ENCODE measurements at places on chromosomes 3 and 15.
A peak's percentile ranks its signal among the peaks of the same experiment; 100 is the strongest.

DNA sequence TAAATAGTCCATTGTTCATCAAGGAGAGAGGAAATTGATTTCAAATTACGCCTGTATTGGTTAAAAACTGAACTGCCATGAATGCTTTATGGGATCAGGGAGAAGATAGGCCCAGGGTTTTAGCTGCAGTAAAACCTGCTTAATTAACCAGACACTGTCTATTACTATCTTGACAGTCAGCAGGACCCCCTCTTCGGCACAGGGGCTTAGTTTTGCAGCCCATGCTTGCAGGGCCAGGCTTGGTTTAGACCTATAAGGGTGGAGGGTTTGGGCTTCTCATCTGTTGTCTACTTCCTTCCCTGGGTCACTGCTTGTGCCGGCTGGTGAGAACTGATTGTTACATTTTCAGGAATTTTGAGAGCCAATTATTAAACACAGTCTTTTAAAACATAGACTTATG is 41.1 kb downstream of the PTPRG start:
- DNase-seq: no peak

DNA sequence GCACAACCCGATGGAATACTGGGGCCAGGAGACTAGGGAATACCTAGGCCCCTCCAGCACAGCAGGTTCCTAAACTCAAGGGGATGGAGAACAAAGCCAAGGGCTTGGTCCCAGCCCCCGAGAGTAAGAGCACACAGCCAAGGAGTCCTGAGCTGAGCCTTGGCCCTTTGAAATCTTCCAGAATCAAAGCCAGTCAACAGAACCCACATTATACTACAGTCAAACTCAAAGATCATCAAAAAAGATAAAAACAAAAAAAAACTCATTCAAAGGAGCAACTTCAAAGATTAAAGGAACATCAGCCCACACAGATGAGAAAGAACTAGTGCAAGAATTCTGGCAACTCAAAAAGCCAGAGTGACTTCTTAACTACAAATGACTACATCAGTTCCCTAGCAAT is 217.0 kb downstream of the ISL2 start:
- no peak for DNase-seq

- no peak for DNase-seq
These were observed 45.3 kb downstream of the OSTN start for GRCh38 chr3:191244242-191244867.

- no peak for DNase-seq
These were observed 726 bp upstream of the PROK2 start for GRCh38 chr3:71785532-71786216.

GRCh38 chr3:37540786-37541185 is 320.9 kb upstream of the CTDSPL start:
- DNase-seq: no peak

DNA sequence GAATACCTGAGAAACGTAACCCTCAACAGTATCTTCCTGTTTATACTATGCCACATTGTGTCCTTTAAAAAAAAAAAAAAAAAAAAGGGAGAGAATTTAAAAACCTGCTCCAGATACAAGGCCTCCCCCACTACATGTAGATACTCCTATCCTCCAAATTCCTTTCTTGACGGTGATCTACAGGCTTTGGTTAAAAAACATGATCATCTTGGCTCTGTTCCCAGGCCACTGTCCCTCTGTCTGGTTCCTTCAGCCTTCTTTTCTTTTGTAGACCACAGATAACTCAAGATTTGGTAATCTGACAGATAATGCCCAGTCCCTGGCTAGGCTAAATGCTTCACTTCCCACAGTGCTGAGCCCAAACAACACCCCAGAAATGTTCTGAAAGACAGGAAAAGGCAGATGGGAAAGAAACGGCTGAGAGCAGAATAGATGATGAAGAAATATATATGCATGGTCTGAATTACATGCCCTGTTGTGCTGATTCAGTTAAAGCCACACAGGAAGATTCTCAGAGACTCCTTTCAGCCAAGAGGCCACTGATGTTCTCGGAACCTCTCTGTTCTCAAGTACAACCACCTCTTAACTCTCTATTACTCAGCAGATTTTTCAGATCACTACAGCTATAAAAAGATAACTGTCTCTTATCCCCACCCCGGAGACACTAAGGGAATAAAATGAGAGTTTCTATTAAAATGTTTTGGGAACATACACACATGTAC is 48.3 kb downstream of the NPTN start:
- no peak for DNase-seq

DNA sequence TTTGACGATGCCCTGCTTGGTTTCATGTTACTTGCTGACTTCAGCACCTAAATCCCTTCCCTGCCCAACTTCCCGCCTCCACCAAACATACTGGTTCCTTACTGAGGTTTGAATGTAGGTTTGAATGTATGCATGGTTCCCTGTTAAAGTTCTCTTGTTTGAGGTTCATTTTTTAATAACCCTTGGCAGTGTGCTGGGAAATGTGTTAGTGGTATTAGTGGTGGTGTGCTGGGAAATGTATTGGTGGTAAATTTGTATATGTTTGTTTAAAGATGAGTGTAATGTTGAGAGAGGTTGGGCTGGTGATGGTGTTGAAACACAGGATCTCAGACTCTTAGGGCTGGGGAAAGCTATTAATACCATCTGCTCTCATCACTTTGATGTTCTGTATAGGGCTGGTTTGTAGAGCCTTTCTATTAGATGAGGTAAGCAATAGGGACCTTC is 392.7 kb downstream of the PTPRG start:
- no peak for DNase-seq

DNA sequence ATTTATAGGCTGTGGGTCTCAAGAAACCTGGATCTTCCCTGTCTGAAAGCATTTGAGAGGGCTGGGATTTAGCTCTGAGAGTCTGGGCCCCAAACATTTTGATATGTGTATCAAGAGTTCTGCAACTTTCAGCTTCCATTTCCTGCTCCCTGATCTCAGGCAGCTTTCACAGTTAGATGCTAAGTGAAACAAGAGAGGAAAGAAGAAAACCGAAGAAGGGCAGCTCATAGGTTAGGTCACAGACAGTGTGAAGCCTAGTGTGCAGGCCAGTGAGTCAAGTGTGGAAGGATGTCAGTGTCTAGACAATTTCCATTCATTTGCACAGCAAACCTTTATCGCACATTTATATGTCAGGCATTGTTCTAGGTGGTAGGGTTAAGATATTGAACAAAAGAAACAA is 173.6 kb upstream of the PROK2 start:
- no peak for DNase-seq

DNA sequence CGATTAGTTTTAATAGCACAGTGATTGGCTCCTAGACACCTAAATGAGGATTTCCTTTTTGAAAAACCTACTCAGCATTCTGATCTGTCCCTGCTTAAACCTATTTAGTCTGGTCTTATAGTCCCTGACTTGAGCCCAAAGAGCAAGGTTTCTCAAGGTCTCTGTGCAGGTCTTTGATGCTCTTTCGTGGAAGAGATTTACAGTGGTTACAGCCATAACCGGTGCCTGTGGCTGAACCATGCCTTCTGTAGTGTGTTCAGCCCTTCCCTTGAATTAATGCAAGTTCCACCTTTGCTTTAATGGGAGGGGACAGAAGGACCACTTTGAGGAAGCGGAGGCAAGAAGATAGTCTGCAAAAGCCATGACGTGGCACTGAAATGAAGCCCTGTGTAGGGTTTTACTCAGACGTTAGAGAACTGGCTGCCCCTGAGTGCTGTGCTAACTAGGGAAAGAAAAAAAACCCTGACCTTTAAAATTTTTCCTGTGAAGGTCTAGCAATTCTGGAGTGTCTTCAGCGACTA is 43.0 kb downstream of the ZBTB38 start:
- DNase-seq: no peak

DNA sequence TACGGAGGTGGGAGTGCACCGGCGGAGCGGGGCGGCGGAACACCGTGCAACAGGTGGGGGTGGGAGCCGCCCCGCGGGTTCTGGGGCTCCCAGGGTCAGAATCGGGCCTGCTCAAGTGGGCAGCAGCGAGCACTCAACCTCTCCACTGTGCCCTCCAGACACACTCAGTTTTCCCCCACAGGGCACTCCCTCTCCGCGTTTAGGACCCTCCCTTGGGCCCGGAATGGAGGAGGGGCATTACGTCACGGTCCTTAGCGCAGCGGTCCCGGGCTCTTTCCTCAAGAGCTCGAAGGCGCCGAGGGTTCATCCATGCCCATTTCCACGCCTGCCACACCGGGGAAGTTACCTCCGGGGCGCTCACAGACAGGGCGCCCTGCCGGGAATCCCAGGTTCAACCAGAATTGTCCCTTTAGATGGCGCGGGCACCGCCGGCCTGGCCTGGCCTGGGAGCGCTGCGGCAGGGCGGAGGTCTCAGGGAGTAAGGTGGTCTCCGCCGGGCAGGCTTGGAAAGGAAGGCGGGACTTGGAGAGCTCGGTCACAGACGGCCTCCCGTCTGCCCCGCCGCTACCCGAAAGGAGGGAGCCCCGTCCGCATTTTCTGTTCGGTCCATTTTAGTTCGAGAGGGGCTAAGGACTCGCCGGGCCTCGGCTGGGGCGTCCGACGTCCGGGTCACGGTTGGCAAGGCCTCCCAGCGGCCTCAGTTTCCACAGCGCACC is 5.1 kb downstream of the RNU6-1 start:
- no peak for DNase-seq

- no peak for DNase-seq
These were observed 135.0 kb downstream of the STAG1 start for GRCh38 chr3:136617198-136617597.

DNA sequence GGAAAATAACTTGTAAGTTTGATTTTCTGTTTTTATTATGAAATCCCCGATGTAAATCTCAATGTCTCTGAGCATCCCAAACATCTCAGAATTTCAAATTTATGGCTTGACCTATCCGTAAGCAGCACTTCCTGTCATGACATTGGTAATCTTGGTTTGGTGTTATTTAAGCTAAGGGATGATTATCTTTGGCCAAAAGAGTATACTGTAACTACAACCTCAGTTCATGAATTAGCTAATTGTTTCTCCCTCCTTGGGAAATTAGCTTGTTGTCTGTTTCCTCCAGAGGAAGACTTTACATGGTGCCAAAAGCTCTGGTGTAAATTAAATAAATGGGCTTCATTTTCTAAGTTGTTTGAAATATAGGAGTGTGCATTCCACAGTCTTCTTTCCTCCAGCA is 28.1 kb upstream of the SPRED1 start:
- DNase-seq: no peak

DNA sequence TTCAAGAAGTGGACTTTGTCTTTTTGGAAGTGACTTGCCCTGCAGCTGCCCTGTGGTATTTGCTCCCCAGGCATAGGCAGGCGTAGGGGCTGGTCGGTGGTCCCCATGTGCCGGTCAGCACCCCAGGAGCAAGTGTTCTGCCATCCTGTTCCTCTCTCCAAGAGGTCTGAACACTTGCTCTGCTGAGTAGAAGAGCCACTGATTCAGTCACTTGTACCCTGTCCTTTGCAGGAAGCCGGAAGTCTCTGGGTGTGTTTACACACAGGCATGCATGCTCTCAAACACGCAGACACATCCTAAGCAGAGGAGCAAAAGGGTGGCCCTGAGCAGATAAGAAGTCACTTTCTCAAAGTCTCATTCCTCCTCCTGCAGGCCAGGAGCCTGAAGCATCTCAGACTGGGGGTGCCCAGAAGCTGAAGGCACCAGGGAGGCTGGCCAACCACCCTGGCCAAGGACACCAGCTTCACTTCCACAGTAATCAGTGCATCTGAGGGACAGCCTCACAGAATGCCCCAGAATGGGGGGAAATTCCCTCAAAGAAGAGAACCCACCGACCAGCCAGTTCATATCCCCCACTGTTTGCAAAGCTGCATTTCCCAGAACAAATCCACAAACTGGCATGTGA is 88.7 kb upstream of the POMGNT2 start:
- DNase-seq: no peak

DNA sequence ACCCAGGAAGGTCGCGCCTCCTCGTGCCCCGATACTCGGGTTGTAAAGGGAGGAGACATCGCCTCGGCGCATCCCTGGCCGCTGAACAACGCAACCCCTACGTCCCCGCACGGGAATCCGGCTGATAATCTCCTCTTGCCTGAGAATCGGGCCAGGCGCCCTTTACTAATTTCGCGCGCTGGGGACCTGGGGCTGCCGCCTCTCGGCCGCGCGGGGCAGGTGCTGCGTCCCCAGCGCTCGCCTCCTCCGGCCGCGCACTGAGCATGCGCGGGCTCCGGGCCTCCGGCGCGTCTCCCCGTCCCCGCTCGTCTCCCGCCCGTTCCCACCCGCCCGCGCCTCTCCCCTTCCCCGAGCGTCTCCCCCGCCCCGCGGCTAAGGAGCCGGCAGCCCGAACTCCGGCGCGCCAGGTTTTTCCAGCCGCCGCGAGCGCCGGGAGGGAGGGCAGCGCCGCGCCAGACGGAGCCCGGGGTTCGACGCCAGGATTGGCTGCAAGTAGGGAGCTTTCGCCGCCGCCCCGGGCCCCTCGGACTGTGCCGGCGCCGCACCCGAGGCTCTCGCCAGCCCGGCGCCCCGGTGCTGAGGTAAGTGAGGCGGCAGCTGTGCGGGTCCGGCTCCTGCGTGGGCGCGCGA is at the start of gene CNTN4:
Gene CNTN4, plus strand, starts transcription at position 469 of the 630 bp plus-strand sequence.
- peak; percentile 64 for DNase-seq

GRCh38 chr3:119524931-119525662 is 26.8 kb downstream of the TIMMDC1 start:
- no peak for DNase-seq

GRCh38 chr3:55174747-55175146 is 246.9 kb upstream of the LRTM1 start:
- no peak for DNase-seq

GRCh38 chr3:110984456-110985250 is 87.0 kb upstream of the NECTIN3 start:
- DNase-seq: no peak

DNA sequence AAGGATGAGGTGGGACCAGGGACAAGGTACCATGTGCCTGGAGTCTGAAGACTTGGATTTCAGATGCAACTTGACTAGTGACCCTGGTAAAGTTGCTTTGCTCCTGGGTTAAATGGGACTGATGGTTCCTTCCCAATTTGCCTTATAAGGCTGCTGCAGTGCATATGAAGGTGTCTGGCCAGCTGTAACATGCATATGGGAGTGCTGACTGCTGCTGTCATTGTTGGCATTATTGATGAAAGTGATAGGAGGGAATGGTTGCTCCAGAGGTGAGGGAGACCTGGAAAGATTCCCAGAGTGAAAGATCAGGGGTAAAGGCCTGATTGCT is 20.5 kb downstream of the CYP8B1 start:
- DNase-seq: no peak

DNA sequence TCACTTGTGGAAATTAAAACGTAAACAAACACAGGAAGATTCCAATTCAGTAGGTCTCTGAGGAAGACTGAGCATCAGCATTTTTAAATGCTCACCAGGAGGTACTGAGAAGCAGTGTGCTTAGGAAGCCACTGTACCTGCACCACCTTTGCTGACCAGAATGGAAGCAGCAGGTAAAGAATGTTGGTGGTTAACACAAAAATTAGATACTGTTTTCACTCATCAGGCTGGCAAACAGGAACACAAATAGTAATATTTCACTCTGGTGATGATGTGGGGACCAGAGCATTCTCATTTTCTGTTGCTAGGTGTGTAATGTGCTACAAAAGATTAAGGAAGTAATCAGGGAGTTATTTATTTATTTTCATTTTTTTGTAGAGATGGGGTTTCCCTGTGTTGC is 29.9 kb upstream of the GHSR start:
- DNase-seq: no peak

DNA sequence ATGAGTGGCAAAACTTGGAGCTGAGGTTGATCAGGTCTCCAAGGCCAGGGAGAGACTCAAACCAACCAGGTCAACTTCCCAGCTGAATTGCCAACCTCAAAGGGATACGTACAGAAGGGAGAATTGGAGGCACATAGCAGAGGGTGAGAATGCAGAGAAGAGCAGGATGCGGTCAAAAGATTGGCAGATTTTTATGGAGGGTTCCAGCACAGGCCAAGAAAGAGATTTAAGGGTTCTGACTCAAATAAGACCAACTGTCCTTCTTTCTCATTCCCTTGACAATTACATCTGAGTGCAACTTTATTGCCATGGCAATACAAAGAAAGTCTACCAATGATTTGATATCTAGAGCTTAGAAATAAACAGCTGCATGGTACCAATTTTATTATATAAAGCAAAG is 33.2 kb downstream of the SCG5 start:
- no peak for DNase-seq
